ENCODE measurements at places on chromosomes 3 and 15. TPM values are rescaled to one million over a fixed set of nuclear protein-coding genes. Genes with fewer than 3 reads are reported as not detected.
A peak's percentile ranks its signal among the peaks of the same experiment; 100 is the strongest.

- no peak for DNase-seq
Measured at GRCh38 chr3:160124224-160124623, 101.0 kb upstream of the C3orf80 start.

Gene IL5RA
- total RNA-seq = not detected

GRCh38 chr15:56242576-56243162 lies 1.0 kb downstream of the RFX7 start:
- DNase-seq = no peak

DNA sequence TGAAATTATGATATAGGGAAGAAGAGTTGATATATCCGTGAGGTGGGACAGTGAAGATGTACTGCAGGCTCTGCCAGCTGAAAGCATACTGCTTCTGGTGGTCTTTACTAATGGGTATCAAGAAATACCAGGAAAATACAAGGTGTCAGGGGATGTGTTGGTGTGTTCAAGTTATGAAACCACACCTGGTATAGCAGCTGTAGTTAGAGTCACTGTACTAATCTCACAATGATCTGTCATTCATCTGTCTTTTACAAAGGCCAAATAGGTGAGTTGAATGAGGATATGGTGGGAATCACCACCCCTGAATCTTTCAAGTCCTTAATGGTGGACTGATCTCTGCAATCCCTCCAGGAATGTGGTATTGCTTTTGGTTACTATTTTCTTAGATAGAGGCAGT lies 152.7 kb downstream of the NFKBIZ start:
- no peak for DNase-seq

GRCh38 chr3:71492566-71492965 lies 91.0 kb downstream of the FOXP1 start:
- DNase-seq = no peak

Gene FEZF2
- not detected for total RNA-seq

DNA sequence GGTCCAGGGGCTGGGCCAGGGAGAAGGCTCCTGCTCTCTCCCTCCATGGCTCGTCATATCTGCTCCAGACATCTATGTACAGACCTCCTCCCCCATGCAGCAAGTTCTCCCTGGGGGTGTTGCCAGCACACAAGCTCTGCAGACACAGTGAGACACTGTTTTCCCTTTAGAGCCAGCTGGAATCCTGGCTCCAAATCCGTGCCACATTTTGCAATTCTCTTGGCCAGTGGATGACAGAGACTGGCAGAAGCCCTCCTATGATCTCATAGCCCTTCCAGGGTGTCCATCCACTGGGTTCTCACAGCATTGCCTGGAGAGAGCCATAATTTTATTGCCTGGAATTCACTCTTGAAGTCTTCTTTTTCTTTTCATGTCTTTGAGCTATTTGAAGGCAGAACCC lies 203.9 kb downstream of the TLE3 start:
- DNase-seq = peak; percentile 88

GRCh38 chr3:127212711-127213110 lies 19.8 kb downstream of the PRR23E start:
- peak; percentile 26 for DNase-seq

- DNase-seq = no peak
Measured at GRCh38 chr3:11379824-11380701, 107.9 kb downstream of the ATG7 start.

DNA sequence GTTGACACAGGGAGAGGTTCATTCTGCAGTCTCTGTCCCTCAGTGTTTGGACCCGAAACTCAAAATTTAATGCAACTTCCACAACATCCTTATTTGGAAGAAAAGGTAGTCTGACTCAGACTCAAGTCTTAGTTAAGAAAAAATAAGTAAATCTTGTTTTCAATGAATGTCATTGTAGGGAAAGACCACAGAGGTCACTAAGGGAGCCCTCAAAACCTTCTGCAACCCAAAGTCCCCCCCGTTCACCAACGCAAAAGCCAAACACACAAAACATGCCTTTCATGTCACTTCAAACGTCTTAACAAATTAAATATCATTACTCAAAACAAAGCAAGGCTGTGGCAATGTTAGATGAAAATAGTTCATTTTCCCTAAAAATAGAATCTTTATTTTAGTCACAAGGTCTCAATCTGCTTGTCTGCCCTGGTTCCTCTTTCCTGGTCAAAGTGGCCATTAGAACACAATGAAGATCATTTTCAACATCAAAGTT lies 20.9 kb upstream of the SSUH2 start:
- no peak for DNase-seq

DNA sequence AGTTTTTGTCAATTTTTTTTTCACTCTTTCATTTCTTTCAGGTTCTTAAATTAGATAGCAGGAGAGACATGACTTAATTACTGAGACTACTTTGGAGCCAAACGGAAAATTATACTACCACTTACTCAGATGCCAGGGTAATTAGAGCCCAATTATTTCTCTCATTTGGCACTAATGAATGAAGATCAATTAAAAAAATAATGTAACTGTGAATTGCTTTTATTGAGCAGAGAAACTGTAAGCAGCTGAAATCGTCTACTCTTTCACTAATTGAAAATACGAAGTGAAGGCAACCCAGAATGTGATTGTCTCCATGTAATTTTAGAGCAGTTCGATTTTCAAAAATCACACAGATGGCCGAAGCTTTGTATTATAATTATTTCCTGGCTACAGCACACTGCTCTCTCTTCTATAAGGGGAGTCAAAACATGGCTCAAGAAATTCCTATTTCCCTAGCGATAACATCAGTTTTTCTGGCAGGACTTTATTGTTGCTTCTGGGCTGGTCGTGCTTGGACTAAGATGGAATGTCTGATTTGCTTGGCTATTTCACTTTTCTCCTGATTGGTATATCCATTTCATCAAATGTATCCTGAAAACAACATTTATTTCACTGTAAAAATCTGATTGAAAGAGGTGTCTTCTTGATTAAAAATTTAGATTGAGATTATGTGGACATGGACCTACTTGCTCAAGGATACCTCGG lies 55.8 kb upstream of the PDZRN3 start:
- DNase-seq = no peak

GRCh38 chr3:16721494-16721893 lies 116.3 kb upstream of the DAZL start:
- DNase-seq = no peak

Gene PP2D1
- total RNA-seq = not detected

Gene NR1I2
- total RNA-seq = 0.19 TPM

DNA sequence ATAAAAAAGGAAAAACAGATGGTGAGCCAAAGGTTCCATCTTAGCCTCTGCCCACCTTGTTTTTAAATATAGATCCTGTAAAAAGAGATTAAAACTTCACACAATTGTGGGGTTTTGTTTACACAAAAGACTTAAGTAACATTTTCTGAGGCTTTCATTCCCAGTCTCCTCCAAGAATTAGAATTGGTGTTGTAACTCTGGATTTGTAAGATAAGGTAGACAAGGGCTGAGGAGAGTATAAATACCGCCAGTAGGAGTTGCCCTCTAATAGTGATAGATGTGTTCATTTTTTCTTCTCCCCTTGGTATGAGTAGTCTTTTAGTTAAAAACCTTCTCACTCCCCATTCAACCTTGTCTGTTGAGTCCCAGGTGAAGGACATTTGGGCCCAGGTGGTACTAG lies 8.5 kb downstream of the MINDY2 start:
- DNase-seq = no peak

DNA sequence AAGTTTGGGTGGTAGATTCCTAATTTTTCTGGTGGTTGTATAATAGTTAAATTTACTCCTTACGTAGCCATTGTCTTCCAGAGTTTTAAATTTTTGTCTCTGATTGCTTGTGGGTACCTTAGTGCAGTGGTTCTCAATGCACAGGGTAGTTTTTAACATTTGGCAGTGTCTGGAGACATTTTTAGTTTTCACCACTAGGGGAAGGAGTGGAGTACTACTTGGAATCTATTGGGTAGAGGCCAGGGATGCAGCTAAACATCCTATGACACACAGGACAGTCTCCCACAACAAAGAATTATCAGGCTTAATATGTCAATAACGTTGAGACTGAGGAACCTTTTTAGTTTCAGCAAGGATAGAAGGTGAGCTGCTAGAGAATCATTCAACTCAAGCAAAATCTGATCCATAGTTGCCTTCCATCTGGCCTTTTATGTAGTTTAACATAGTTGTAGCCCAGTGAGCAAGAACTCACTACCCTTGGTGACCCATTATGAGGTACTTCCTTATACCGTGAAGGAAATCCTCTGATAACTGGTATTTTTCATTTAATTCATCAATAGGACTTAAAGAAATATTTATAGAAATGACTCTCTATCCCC lies 8.6 kb upstream of the STX19 start:
- no peak for DNase-seq

Gene ZNF860
- 2.3 TPM for total RNA-seq

- peak; percentile 85 for DNase-seq
Measured at GRCh38 chr3:29065211-29065785, 215.6 kb upstream of the RBMS3 start.

DNA sequence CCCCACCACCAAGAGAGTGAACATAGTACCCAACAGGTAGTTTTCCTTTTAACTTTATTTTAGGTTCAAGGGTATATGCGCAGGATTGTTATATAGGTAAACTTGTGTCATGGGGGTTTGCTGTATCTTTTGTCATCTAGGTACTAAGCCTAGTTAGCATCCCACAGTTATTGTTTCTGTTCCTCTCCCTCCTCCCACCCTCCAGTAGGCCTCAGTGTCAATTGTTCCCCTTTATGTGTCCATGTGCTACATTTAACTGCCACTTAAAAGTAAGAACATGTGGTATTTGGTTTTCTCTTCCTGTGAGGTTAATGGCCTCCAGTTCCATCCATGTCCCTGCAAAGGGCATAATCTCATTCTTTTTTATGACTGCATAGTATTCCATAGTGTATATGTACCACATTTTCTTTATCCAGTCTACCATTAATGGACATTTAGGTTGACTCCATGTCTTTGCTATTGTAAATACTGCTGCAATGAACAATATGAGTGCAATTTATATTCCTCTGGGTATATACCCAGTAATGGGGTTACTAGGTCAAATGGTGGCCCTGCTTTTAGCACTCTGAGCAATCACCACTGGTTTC lies 66.2 kb downstream of the ST3GAL6 start:
- DNase-seq = no peak

Gene SCG5
- 21.2 TPM for total RNA-seq

Gene ANKUB1
- total RNA-seq = not detected

DNA sequence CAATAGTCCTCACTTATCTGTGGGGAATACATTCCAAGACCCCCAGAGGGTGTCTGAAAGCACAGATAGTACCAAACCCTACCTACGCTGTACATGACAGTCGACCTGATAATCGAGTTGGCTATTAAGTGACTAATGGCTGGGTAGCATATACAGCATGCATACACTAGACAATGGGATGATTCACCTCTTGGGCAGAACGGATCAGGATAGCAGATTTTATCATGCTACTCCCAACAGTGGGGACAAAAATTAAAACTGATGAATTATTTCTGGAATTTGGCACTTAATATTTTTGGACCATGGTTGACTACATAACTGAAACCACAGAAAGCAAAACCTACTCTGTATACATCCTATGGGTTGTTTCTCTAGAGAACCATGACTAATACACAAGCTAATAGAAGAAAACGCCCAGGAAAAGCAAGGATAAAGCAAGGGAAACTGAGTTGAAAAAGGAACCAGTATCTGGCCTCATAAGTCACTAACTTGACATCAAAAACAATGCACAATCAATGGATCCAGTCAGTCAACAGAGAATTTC lies 15.5 kb downstream of the ATG3 start:
- no peak for DNase-seq

Gene LARP6
- total RNA-seq = 38.0 TPM

- DNase-seq = no peak
Measured at GRCh38 chr3:196949285-196949619, 6.9 kb upstream of the NCBP2 start.

Gene FYCO1
- total RNA-seq = 67.4 TPM

Gene TMEM207
- total RNA-seq = not detected
